ENCODE measurements at places on chromosomes 11 and 22. TPM values are rescaled to one million over a fixed set of nuclear protein-coding genes. Genes with fewer than 3 reads are reported as not detected.

DNA sequence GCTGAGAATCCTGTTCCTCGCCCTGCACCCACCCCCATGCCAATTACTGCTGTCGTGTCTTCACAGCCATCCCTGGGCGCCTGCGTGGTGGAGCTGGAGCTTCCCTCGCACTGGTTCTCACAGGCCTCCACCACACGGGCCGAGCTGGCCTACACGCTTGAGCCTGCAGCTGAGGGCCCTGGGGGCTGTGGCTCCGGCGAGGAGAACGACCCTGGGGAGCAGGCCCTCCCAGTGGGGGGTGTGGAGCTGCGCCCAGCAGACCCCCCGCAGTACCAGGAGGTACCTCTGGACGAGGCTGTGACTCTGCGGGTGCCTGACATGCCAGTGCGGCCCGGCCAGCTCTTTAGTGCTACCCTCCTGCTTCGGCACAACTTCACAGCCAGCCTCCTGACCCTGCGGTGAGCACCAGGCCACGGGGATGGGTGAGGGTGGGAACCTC, 4.3 kb downstream of the TMEM132A start:
- no peak for DNase-seq
- peaks cover 13% of the 10 kb centered on the region for H3K4me1 ChIP-seq
- no peak overlapping the region for H3K27ac ChIP-seq
- H3K27me3 ChIP-seq, result peaks cover 23% of the 10 kb centered on the region
- H3K36me3 ChIP-seq, result no peaks in the 10 kb centered on the region

DNA sequence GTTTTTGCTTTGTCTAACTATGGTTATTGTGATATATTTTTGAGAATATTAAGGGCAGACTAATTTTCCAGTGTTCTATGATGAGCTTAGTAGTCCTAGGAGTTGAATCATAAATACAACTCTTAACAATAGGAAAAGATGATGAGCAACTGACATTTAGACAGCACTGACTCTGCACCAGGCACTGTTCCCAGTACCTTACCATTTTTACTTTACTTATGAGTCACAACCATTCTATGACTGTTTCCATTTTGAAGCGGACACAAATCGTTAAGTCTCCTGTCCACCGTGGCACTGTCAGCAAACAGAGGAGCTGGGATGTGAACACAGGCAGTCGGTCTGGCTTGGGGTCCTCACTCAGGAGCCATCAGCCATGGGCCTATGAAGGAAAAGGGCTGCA, 3.4 kb upstream of the SCGB2A2 start:
- no peaks in the 10 kb centered on the region for H3K27me3 ChIP-seq
- H3K4me3 ChIP-seq, result no peak overlapping the region
- no peak for DNase-seq
- H3K27ac ChIP-seq, result no peak overlapping the region
- H3K4me1 ChIP-seq, result no peaks in the 10 kb centered on the region
- H3K36me3 ChIP-seq, result no peaks in the 10 kb centered on the region

DNA sequence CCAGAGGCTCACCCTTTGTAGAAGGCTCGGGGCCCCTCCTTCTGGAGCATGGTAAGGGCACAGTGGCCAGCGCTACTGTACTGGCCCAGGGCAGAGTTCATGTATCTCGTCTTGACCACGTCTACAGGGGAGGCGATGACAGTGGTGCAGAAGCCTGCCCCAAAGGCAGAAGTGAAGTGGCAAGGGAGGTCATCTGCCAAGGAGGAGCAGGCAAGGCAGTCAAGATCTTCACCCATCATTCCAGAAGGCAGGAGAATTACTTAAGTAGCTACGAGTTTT, 7.2 kb downstream of the UCP2 start:
- H3K27me3 ChIP-seq, result no peaks in the 10 kb centered on the region
- H3K36me3 ChIP-seq, result peaks cover 53% of the 10 kb centered on the region
- DNase-seq, result no peak
- H3K27ac ChIP-seq, result no peak overlapping the region
- H3K4me1 ChIP-seq, result peaks cover 98% of the 10 kb centered on the region
- no peak overlapping the region for H3K4me3 ChIP-seq

GRCh38 chr22:49867303-49868265, 13.9 kb downstream of the ZBED4 start:
- H3K36me3 ChIP-seq, result no peaks in the 10 kb centered on the region
- H3K4me3 ChIP-seq, result peak overlapping the region; percentile 13
- H3K27ac ChIP-seq, result peak overlapping the region; percentile 20
- H3K27me3 ChIP-seq, result no peaks in the 10 kb centered on the region
- peak; percentile 81 for DNase-seq

DNA sequence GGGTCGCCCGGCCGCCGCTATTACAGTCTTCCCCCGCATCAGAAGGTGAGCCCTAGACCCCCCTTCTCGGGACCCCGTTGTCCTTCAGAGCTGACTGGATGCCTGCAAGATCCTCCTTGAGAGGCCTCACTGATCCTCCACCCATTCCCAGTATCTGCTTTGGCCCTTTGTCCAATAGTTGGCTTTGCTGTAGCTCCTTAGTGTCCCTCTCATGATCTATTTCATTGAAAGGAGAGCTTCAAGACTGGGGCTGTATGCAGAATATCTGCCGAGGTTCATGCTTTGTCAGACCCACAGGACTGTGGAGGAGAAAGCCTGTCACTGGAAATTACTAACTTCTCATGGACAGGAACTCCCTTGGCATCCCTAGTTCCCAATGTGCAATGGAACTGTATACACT, 499 bp downstream of the DLAT start:
- H3K36me3 ChIP-seq, result peaks cover 5% of the 10 kb centered on the region
- DNase-seq, result no peak
- peaks cover 11% of the 10 kb centered on the region for H3K4me1 ChIP-seq
- peak overlapping the region; percentile 69 for H3K4me3 ChIP-seq
- H3K27me3 ChIP-seq, result no peaks in the 10 kb centered on the region
- H3K27ac ChIP-seq, result peak overlapping the region; percentile 74

- no peak overlapping the region for H3K27ac ChIP-seq
- no peak overlapping the region for H3K4me3 ChIP-seq
- H3K36me3 ChIP-seq, result no peaks in the 10 kb centered on the region
- no peaks in the 10 kb centered on the region for H3K27me3 ChIP-seq
- H3K4me1 ChIP-seq, result peaks cover 6% of the 10 kb centered on the region
Observed at GRCh38 chr11:114342476-114342875, 46.3 kb downstream of the NNMT start.

DNA sequence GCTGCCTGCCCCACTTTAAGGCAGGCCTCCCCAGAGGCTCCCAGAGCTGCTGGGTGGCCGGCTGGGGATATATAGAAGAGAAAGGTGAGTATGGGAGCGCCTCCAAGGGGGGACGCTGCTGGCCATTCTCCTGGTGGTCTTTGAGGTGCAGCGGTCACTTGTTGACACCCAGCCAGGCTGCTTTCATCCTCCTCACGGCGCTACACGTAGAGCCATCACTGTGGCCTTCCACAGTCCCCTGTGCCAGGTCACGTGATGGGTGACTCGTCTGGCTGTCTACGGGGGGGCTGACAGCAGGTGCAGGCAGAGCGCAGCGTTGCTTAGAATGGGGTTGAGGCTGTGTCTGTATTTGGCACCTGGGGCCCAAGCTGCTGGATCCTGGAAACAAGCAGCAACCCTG, 1.9 kb downstream of the ACR start:
- H3K4me1 ChIP-seq, result no peaks in the 10 kb centered on the region
- no peak overlapping the region for H3K4me3 ChIP-seq
- H3K36me3 ChIP-seq, result no peaks in the 10 kb centered on the region
- H3K27me3 ChIP-seq, result no peaks in the 10 kb centered on the region

- H3K4me1 ChIP-seq, result no peaks in the 10 kb centered on the region
- no peaks in the 10 kb centered on the region for H3K36me3 ChIP-seq
- no peaks in the 10 kb centered on the region for H3K27me3 ChIP-seq
- H3K27ac ChIP-seq, result no peak overlapping the region
- DNase-seq, result no peak
Observed at GRCh38 chr11:79182794-79183193, 258.0 kb downstream of the TENM4 start.

GRCh38 chr11:111938687-111939160, 1.6 kb downstream of the DIXDC1 start:
- H3K27ac ChIP-seq, result peak overlapping the region; percentile 36
- no peaks in the 10 kb centered on the region for H3K27me3 ChIP-seq
- H3K36me3 ChIP-seq, result no peaks in the 10 kb centered on the region

DNA sequence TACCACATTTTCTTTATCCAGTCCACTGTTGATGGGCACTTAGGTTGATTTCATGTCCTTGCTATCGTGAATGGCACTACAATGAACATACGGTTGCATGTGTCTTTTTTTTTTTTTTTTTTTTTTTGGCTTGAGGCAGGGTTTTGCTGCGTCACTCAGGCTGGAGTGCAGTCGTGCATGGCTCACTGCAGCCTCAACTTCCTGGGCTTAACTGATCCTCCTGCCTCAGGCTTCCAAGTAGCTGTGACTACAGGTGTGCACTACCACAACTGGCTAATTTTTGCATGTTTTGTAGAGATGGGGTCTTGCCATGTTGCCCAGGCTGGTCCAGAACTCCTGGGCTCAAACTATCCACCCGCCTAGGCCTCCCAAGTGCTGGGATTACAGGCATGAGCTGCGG, 1.5 kb upstream of the CCDC90B start:
- H3K36me3 ChIP-seq, result no peaks in the 10 kb centered on the region
- H3K4me1 ChIP-seq, result peaks cover 25% of the 10 kb centered on the region
- H3K4me3 ChIP-seq, result no peak overlapping the region
- no peak overlapping the region for H3K27ac ChIP-seq
- H3K27me3 ChIP-seq, result no peaks in the 10 kb centered on the region

- DNase-seq, result no peak
- no peaks in the 10 kb centered on the region for H3K27me3 ChIP-seq
- H3K4me1 ChIP-seq, result no peaks in the 10 kb centered on the region
- H3K27ac ChIP-seq, result no peak overlapping the region
- no peaks in the 10 kb centered on the region for H3K36me3 ChIP-seq
- H3K4me3 ChIP-seq, result no peak overlapping the region
Observed at GRCh38 chr11:120178561-120179056, 32.2 kb upstream of the OAF start.

GRCh38 chr11:10305964-10306918, 1.4 kb downstream of the ADM start:
- H3K36me3 ChIP-seq, result no peaks in the 10 kb centered on the region
- peaks cover 30% of the 10 kb centered on the region for H3K27me3 ChIP-seq
- DNase-seq, result no peak
- no peak overlapping the region for H3K27ac ChIP-seq
- H3K4me1 ChIP-seq, result peaks cover 53% of the 10 kb centered on the region

DNA sequence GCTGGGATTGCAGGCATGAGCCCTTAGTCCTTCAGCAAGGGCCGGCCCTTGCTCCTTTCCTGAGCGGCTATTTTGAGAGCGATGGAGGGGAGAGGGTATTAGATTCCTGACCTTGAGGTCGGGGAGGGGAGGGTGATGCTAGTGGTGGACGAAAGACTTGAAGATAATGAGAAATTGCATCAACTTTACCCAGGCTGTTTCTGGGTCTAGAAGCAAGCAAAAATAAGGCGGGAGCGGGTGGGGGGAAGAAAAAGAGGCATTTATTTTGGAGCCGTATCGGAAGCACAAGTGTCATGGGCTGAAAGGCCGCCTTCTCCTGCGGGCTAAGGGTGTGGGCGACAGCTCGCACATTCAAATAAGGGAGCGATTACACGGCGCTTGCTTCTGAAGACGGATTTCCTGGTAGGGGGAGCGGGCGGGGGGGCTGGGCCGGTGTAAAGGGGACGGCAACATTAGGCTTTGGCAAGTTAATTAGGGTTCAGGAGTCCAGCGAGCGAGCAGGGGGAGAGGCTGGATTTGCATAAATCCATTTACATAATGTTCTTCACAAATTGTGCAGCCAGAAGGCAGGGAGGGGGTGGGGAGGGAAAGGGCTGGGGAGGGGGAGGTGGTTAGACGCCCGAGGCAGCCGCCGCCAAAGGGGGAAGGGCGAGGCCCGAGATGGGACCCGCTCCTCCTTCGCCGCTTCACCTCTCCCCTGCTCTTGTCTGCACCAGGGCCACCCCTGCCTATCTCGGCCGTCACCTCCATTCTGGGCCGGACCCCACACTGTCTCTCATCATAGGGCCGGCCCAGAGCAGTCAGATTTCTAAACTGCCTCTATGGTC, 245.9 kb downstream of the MIAT start:
- no peaks in the 10 kb centered on the region for H3K36me3 ChIP-seq
- H3K27me3 ChIP-seq, result peaks cover 4% of the 10 kb centered on the region
- DNase-seq, result no peak
- H3K4me3 ChIP-seq, result no peak overlapping the region
- no peak overlapping the region for H3K27ac ChIP-seq

- no peak overlapping the region for H3K4me3 ChIP-seq
- no peaks in the 10 kb centered on the region for H3K36me3 ChIP-seq
- no peaks in the 10 kb centered on the region for H3K27me3 ChIP-seq
- H3K4me1 ChIP-seq, result no peaks in the 10 kb centered on the region
- no peak for DNase-seq
Observed at GRCh38 chr22:43465291-43466015, 53.6 kb downstream of the MPPED1 start.

GRCh38 chr11:121936370-121936769, 179.6 kb downstream of the BLID start:
- H3K27me3 ChIP-seq, result no peaks in the 10 kb centered on the region
- H3K4me1 ChIP-seq, result no peaks in the 10 kb centered on the region
- no peak overlapping the region for H3K27ac ChIP-seq
- DNase-seq, result no peak
- H3K36me3 ChIP-seq, result no peaks in the 10 kb centered on the region

DNA sequence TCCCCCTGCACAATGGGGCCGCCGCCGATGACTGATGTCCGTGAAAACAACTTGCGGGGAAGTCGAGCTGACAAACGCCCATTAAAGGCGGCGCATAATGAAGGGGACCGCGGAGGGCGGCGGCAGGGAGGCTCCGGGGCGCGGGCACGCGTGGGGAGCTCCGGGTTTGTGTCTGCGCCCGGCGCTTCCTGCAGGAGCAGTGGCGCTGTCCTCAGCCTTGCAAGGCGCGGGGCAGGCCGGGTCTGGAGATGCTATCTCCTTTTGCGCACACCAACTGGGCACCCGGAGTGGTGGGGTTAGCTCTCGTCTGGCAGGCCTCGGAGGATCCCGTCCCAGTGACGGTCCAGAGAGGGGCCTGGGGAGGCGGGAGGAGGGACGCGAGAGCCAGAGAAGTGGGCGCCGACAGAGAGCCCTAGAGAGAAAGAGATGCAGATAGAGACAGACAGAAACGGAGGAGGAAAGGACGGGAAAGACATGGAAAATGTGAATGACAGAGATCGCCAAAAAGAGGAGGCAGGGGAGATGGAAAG, 390 bp upstream of the FGF3 start:
- H3K4me3 ChIP-seq, result no peak overlapping the region
- DNase-seq, result no peak
- no peak overlapping the region for H3K27ac ChIP-seq
- no peaks in the 10 kb centered on the region for H3K4me1 ChIP-seq

GRCh38 chr11:121464352-121464946, 11.7 kb upstream of the SORL1-AS1 start:
- H3K27ac ChIP-seq, result peak overlapping the region; percentile 39
- H3K4me1 ChIP-seq, result peaks cover 99% of the 10 kb centered on the region
- peak; percentile 61 for DNase-seq
- no peaks in the 10 kb centered on the region for H3K27me3 ChIP-seq
- H3K36me3 ChIP-seq, result no peaks in the 10 kb centered on the region
- peak overlapping the region; percentile 9 for H3K4me3 ChIP-seq

Gene NDUFS8
- total RNA-seq, result 132 TPM

Gene ARSA
- 23.6 TPM for total RNA-seq

Gene USP35
- total RNA-seq, result 4.4 TPM

Gene ZNF70
- 3.7 TPM for total RNA-seq

Gene ART1
- total RNA-seq, result not detected

Gene MMP10
- not detected for total RNA-seq

Gene MED19
- total RNA-seq, result 18.4 TPM

Gene SLC16A8
- total RNA-seq, result 0.35 TPM

Gene EIF1AD
- total RNA-seq, result 81.2 TPM

Gene OR2D2
- not detected for total RNA-seq

Gene KLHL35
- total RNA-seq, result 0.83 TPM

Gene CRYBB3
- 0.26 TPM for total RNA-seq

Gene ASCL3
- not detected for total RNA-seq

All from CD8-positive, alpha-beta memory T cell (primary cell).